ENCODE measurements at places on chromosomes 2 and 18.

GRCh38 chr2:104758199-104758620, 95.7 kb upstream of the POU3F3 start:
- no peak for DNase-seq

DNA sequence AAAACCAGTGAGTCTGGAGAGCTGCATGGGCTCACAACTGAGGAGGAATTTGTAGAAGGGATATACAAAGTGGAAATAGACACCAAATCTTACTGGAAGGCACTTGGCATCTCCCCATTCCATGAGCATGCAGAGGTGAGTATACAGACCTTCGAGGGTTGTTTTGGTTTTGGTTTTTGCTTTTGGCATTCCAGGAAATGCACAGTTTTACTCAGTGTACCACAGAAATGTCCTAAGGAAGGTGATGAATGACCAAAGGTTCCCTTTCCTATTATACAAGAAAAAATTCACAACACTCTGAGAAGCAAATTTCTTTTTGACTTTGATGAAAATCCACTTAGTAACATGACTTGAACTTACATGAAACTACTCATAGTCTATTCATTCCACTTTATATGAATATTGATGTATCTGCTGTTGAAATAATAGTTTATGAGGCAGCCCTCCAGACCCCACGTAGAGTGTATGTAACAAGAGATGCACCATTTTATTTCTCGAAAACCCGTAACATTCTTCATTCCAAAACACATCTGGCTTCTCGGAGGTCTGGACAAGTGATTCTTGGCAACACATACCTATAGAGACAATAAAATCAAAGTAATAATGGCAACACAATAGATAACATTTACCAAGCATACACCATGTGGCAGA, 3.6 kb downstream of the TTR start:
- no peak for DNase-seq

- DNase-seq, result no peak
Measured at GRCh38 chr2:44817256-44817655, 124.2 kb upstream of the SIX3 start.

DNA sequence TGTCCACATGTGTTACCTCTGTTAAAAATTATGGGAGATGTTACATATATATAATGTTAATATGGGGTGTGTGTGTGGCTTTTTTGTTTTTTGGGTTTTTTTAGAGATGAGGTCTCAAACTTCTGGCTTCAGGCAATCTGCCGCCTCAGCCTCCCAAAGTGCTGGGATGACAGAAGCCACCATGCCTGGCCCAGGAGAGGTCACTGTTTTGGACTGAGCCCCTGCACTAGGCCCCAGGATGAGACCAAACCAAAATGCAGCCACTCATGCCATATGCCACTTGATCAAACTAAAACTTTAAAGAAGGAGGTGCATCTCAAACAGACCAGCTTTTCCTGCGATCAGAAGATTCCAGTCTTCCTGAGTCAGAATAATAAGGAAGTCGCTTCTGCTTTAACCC, 2.5 kb downstream of the ADI1 start:
- DNase-seq, result no peak

- DNase-seq, result no peak
Measured at GRCh38 chr2:101500180-101500579, 25.3 kb upstream of the RFX8 start.
